Activated naive CD4-positive, alpha-beta T cell treated with anti-CD3 and anti-CD28 coated beads, Interleukin-2, amount 50 U/mL, for 72 hours (primary cell): ENCODE measurements at places on chromosomes 3 and 15.

DNA sequence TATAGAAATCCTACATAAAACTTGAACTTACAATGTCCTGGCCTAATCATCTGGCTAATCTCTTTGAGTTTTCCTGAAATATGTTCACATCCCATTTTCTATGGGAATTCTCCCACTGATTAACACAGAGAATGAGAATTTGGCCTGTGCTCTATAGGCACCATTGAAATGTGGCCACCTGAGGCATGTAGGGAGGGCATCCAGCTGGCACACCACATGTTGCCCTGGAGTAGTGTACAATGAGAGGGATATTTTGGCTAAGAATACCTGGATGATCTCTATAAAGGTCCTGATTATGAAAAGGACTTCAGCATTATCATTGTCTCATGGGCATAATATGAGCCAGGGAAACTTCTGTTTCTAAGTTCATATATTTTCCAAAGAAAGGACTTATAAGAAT lies 324.0 kb downstream of the ZBTB20 start:
- DNase-seq: no peak

DNA sequence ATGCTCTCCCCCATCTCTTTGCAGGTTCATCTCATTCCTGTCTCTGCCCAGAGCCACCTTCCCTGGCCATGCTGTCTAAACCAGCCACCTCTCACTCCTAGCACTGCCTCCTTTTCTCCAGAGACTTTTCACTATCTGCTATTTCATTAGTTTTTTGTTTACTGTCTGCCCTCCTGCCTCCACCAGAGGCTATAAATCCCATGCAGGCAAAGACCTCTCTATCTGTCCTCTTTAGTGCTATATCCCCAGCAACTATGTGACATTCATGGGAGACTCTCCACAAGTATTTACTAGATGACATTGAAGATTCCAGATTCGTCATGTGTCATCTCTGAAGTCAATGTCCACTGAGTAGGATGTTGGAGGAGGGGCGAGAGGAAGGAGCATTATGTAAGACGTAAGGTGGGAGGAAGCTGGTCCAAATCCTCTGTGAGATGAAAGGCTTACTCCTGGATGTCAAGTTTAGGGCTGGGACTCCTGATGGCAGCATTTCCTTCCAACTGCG lies 3.4 kb upstream of the FAM43A start:
- no peak for DNase-seq

DNA sequence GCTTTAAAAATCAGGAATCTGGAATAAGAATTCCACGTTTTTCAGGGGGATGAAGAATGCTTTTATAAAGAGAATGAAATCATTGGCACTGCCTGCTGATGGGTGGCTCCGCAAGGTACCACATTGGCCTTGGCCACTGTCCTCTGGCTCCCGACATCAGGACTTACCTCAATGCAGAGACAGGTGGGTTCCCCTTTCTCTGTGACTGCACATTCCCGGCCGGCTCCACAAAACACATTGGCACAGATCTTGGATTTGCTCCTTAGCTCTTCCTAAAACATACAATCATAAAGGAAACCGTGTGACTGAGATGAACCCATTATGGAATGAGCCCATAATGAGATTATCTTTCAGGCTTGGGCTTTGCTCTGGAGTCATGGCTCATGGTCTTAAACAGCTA lies 35.0 kb downstream of the FSTL1 start:
- no peak for DNase-seq

DNA sequence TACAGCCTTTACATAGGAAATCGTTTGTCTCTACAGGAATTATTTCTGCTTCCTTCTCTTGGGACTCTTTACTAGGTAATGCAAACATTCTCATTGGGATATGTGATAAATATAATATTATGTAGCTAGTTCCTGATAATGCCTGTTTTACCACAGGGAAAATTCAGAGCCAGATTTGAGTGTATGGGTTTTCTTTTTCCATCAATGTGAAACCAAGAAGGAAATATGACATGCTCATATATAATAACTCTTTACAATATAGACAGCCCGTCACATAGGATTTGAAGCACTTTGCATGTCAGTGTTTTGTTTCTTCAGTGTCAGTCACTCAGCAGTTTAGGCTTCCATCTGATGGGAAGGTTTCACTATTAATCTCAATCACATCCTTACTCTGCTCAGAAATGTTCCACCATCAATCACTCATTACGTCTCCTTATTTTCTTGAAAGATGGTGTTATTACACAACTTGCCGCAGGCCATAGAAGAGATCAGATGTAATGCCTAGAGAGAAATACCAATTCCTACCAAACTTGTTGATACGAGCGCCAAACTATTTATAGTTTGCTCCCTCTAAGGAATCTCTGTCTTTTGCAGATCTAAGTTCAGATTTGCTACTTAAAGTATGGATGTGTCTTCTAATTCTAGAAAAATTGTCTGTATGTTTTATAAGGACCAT lies 314.8 kb downstream of the DIPK2A start:
- no peak for DNase-seq

- no peak for DNase-seq
Measured at GRCh38 chr15:40931300-40932142, 2.4 kb downstream of the DLL4 start.

GRCh38 chr15:44501768-44502366 lies 35.1 kb upstream of the EIF3J start:
- no peak for DNase-seq

DNA sequence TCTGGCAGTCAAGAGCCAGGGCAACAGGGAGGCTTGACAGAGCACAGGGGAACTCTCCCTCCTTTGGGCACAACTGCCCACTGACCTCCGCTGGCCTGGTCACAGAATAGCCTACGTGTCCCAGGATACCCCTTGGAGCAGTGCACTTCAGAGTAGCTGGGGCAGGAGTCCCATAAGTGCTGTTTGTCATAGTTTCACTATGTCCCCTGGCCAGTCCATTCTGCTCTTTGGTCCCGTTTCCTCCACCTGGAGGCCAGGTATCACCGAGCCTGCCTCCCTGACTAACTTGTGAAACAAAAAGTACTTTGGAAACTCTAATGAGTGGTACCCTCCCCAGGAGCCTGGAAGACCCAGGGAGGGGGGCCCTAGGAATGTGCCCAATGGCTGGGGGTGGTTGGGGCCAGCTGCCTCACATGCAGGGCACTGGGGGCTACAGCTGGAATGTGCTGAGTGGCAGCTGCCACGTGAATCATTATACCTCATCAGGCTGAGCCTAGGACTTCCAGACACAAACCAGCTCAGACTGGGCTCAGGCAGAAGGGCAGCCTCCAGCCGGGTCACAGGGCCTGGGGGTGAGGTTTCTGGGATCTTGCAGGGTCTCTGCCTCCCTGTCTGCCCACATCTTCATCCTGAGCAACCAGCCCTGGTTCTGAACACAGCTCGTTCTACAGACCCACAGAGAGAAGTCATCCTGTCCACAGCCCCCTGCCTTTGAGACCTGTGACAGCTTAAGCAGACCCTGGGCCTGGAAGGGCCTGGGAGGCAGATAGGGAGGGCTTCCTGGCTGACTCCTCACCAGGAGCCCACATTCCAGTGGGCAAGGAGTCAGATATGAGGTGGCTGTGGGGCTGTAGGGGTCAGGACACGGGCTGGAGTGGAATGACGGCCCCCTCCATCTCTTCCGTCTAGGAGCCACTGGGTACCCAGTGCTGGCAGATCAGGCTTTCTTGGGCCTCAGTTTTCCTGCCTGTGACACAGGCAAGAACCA lies 914 bp upstream of the PTH1R start:
- no peak for DNase-seq

- DNase-seq: no peak
Measured at GRCh38 chr15:60945196-60945595, 283.9 kb downstream of the RORA start.

DNA sequence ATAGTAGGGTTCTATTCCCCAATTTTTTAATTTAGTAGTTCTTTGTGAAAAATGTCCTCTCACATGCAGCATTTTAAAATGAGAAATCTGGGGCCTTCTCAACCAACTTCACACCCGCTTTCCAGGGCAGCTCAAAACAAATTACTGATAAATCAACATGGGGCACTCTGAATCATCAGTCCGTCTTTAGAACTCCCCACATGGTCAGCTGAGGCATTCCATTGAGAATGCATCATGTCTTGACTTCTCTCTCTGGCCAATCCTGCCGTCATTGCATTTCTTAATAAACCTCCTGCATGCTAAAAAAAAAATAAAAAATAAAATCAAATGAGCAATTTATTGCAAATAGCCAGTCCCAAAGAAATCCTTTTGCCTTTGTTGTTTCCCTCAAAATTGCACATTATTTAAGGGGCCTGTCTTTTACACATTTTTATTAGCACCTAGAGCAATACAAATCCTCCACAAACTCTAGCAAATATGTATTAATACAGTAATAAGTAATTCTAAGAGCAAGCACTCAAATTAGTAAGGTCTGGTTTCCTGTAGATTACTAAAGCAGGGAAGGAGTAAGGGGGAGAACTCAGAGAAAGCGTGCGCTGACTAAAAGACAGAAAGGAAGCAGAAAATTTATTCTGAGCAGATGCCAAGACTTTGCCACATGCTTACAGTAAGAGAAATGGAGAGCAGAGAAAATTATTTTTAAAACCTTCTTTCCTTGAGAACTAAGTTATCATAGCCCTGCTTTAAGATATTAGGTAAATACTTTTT lies 175.7 kb downstream of the TNIK start:
- no peak for DNase-seq

GRCh38 chr3:50194903-50195500 lies 3.6 kb downstream of the GNAT1 start:
- DNase-seq: no peak

DNA sequence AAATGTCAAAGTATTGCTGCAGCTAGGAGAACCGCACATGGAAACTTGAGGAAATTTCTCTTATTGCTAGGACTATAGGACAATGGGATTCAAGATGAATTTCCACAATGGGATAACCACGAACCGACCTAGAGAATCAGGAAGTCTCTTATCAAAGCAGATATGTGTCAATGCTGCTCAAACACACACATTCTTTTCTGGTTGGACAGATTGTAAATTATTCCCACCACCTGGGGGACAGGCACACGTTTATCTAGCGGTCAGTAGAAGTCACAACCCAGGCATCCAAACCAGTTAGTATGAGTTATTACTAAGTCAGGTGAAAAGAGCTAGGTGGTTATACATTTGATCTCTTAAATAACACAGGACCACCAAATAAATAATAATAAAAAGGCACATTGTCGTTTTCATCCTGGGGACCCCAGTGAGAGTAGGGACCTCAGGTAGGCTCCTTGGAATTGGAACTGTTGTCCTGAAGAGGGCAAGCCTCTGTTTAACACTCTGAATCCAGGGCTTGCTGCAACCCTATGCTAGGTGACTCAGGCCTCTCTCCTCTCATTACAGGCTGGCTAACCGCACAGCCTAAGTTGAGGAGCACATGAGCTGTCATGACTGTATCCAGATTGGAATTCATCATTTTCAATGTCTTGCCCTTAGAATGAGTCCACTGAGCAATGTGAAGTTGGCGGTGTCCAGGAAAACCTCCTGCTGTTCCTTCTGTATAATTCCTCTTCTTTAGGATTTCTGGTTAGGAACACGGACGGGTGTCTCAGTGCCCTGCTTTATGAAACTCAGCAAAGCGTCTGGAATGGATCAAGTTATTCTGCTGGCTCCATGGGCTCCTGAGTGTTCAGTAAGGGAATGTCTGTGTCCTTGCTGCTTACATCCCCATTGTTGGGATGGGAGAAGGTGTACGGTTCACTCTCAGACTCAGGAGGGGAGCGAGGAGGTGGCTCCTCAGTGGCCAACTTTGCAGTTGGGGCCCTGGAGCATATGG lies 59.0 kb downstream of the CLEC3B start:
- no peak for DNase-seq

DNA sequence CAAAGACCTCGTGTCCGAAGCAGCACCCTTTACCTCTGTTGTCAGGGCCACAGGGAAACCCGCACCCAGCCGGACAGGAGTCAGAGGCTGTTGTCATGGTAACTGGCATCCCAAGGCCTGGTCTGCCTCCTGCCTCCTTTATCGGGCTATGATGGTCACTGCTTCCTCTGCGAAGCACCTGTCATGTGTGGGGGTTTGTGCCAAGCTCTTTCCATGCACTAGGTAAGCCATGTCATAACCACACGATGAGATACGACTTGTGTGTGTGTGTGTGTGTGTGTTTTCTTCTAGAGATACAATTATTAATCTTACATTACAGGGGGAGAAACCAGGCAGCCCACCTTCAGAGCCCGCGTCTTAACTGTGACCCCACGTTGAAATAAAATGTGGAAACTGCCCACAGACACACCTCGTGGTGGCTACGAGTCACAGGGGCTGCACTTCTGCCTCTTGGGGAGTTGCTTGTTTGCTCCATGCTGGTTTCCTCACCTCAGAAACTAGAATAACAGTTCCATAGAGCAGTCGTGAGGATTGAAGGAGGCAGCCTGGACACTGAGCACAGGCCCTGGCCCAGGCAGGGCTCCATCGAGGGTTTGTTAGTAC lies 18.0 kb downstream of the ZDHHC19 start:
- DNase-seq: no peak

GRCh38 chr3:193971966-193972365 lies 164.0 kb upstream of the HES1 start:
- no peak for DNase-seq

- DNase-seq: no peak
Measured at GRCh38 chr3:195522254-195523023, 20.7 kb downstream of the PPP1R2 start.

DNA sequence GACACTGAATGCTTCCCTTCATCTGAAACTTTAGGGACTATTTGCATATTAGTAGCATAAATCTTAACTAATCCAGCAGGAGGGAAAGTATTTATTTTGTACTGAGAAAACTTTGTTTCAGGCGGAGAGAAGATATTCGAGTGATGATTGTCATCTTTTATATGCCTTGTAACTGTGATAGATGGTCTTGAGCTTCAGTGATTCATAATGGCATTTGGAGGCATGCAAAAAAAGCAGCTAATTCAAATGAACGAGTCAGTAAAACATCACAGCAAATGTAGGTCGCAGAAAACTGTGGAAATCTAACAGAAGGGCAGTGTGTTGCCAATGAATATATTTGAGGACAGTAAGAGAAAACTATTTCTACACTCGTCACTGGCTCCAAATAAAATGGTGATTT lies 643.7 kb upstream of the NAALADL2 start:
- no peak for DNase-seq

DNA sequence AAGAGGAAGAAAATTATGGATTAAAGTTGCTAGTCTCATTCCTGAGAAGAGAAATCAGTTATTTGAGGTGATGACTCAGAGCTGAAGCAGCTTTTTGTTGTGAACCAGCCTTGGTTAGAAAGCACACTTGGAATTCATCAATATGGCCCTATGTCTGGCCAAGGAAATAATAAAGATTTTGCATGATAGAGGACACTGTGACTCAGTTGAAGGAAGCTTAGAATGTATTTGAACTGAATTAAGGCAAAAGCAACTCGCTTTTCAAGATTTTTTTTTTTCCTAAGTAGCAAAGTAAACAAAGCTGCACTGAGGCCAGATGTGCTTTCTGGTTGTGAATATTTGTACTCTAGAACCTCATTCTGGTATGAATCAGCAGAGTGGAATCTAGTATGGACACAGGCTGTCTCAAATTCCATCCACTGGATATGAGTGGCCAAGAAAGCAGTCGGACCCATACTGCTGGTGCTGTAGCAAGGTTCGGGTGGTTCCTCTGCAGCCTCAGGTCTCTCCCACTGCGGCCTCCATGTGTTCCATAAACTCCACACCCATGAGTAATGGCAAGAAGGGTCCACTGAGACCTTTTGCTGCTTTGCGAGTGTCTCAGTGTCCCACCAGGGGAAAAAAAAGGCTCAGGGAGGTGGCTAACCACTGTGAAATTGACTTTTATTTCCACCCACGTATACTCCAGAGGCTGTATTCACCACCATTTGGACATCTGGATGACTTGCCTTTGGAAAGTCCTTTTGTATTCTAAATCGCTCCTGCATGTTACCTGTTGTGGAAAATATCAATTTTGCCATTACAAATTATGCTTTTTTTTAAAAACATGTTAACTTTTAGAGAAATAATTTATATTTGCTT lies 53.1 kb downstream of the TGFBR2 start:
- no peak for DNase-seq
